ENCODE measurements at places on chromosomes 6 and 20.

GRCh38 chr6:141307309-141307998 is 825.3 kb upstream of the GJE1 start:
- no peak for DNase-seq

DNA sequence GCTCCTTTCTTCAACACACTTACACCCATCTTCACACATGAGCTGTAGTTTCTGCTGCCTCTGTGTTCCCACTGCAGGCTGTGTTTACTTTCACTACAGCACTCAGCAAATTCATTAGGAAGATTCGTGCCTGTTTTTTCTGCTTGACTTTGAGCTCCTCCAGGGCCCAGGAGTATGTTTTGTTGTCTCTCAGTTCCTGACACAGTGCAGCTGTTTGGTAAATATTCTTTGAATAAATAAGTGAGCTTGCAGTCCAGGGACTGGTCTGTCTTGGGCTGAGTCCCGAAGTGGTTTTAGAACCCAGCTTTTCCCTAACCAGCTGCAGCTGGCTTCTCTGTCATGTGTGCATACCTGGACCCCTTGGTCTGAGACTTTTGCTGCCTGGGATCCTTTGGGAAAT is 46.6 kb upstream of the CCN6 start:
- no peak for DNase-seq

- peak; percentile 68 for DNase-seq
These were observed 8.3 kb upstream of the NCOA3 start for GRCh38 chr20:47493175-47493962.

DNA sequence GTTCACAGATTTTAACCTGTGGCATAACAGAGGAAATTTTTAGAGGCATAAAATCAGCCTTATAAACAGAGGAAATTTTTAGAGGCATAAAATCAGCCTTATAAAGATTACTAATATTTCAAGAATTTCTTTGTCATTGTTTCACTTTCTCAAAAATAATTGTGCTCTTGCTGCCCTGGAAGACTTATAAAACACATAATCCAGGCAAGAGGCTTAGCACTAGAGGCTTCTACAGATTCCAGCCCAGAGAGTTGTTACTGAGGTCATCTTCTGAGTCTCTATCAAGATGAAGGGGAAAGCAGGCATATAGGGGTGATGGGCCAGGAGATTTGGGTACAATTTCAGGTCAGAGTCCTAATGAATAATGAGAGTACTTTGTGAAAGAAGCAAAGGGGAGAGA is 85.7 kb downstream of the RFPL4B start:
- DNase-seq: no peak

DNA sequence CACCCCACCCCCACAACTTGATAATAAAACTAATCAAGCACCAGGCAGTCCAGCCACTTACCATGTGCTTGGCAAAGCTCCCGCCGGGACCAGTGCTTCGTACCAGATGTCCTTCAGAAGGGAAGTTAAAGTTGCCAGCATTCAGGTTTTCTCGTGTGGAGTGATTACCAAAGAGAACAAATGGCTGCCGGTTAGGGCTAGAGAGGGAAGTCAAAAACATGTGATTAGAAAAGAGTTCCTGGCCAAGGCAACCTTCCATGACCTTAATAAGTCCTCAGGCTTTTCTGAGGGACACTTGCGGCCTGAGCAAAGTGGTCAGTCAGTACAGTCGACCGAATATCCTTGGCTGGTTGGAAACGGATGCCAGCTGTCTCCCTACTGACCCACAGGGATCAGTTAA is 67.0 kb downstream of the DNAAF9 start:
- no peak for DNase-seq

- DNase-seq: no peak
These were observed 30.7 kb downstream of the PTPN1 start for GRCh38 chr20:50540620-50541605.

GRCh38 chr6:36962874-36963273 is 8.3 kb downstream of the PI16 start:
- DNase-seq: no peak

GRCh38 chr20:1565461-1565860 is 8.0 kb upstream of the SIRPD start:
- DNase-seq: no peak

DNA sequence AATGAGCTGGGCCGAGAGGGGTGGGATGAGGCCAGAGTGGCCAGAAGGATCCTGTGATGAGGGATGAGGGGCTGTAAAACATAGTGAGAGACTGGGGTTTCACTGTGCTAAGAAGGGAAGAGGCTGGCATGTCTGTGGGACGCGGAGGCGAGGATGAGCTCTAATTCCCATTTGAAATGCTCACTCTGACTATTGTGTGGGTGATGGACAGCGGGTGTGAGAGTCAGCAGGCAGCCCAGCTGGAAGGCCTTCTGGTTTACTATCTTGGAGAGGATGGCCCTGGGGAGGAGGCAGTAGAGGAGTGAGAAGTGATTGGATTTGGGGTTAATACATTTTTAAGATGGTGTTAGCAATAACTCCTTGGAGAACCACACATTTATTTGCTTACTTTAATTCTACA is 9.5 kb upstream of the MICA start:
- DNase-seq: no peak

- peak; percentile 51 for DNase-seq
These were observed 59.2 kb downstream of the LAMP5 start for GRCh38 chr20:9573335-9574151.

DNA sequence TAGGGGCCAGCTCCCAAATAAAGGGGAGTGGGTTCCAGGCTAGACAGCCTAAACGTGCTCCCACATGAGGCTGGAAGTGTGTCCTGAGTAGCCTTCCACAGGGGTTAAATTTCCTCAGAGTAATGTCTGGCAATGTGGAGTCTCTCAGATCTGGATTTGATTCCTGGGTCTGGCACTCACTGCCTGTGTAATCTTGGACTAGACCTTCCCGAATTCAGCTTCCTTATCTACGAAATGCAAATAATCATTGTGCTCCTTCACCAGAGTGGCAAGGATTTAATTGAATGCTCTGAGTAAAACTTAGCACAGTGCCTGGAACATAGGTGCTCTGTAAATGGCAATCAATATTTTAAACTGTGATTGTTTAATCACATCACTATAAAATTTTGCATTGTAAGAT is 114.4 kb downstream of the SLX4IP start:
- DNase-seq: no peak

- no peak for DNase-seq
These were observed 4.9 kb downstream of the PKIG start for GRCh38 chr20:44587035-44587980.

GRCh38 chr6:134609716-134610261 is 291.9 kb upstream of the SGK1 start:
- DNase-seq: no peak

GRCh38 chr6:116157391-116157790 is 31.5 kb upstream of the COL10A1 start:
- no peak for DNase-seq

DNA sequence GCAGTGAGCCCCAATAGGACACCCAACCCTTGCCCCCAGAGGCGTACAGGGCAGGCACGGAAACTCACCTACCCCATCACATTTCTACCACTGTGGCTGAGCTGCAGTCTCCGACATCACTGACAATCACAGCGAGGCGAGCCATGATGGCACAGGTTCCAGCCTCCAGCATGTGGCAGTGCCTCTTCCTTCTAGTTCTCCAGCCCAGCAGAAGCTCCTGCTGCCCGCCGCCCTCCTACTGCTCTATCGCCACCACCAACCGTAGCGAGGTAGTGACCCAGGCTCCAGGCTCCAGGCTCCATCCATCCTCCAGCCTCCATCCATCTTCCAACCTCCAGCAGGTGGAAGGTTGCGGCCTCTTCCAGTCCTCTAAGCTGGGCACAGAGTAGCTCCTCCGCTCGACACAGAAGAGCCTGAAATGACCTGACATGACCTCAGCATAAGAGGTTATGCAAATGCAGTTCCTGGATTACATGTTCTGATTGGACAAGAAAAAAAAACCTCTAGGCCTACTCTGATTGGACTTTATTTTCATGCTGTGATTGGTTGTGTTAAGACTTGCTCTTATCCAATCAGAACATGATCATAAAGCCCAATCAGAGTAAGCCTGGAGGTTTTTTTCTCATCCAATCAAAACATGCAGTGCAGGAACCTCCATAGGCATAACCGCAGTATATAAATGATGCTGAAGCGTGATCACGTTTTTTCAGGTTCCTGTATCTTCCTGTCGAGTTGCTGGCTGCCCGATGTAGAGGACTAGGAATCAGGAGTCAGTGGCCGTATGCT is 438.9 kb upstream of the ZNF337 start:
- no peak for DNase-seq

DNA sequence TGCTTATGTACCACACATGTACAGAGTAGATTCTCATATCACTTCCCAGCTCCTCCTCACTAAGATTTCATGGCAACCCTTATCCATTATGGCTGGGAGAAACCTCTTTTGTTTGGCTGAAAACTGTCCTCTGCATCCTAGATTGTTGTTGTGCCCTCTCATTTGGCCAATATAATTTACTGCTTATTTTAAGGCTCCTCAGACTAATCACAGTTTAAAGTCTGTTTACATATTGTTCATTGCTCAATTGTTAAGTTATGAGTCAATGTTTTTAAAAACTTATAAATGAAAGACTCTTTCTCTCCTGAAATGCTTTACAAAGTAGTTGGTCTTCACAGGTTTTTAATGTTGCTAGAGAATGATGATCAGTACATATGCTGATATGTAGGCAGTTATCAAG is 57.3 kb downstream of the FAM83B start:
- DNase-seq: no peak

GRCh38 chr6:160013987-160014868 is 45.3 kb downstream of the IGF2R start:
- DNase-seq: no peak

DNA sequence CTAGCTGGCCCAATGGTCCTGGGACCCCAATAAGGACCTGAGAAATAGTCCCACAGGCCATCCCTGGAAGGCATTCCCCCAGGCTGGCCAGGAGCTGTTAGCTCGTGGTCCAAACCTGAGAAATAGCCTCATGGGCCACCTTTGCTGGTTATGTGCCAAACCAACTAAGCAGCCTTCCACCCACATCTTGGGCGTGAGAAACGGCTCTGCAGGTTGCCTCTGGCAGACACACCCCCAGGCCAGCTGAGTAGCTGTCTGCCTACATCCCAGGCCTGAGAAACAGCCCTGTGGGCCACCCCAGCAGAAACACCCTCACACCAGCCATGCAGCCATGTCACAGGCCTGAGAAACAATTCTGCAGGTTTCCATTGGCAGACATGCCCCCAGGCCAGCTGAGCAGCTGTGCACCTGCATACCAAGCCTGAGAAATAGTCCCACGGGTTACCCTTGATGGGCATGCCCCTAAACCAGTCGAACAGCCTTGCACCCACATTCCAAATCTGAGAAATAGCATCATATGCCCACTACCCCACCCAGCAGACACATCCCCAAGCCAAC is 567.8 kb upstream of the ID4 start:
- no peak for DNase-seq

DNA sequence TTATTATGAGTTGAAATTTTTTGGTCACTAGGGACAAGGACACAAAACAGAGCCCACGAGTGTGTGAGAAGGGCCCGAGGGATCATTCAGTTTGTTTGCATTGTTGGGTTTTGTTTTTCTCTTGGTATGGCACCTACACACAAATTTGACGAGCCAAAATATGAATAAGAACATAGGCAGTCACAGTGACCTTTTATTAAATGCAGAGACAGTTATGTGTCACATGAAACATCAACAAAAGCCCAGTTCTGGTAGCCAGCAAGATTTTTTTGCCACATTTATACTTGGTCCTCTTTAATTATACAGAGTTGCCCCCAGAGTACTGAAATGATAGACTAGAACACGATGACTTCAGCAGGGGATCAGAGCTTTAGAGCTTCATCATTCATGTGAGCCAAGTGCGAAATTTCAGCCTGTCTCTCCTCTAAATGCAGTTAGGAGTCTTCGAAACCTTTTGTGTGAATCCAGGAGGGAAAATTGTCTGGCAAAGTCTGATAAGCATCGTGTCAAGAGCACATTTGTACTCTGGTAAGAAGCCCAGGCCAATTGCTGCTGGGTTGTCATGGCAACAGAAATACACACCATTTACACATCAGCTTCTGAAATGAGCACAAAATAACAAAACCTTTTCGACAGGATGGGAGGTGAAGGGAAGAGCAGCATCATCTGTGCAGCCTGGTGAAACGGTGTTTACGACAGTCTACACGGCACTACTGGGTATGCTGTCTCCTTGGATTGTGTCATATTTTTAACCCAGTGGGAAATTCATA is 79.2 kb upstream of the RIPOR2 start:
- DNase-seq: peak; percentile 3

- no peak for DNase-seq
These were observed 18.2 kb downstream of the AKAP12 start for GRCh38 chr6:151257985-151258445.

DNA sequence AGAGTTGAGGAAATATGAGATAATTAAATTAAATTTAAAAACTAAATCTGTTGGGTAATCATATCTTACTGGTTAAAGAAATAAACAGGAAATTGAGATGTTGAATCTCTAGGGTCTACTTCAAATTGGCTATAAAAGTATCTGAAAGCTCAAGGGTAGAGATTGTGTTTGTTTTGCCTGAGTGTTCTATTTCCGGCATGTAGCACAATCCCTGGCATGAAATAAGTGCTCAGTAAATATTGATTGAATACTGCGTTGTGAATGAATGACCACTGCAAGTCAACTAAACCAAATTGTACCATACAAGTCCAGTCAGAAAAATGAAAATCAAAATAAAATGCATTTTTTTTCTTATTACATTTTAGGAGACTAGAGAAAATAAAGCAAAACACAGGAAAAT is 709.8 kb downstream of the EPM2A start:
- DNase-seq: no peak

DNA sequence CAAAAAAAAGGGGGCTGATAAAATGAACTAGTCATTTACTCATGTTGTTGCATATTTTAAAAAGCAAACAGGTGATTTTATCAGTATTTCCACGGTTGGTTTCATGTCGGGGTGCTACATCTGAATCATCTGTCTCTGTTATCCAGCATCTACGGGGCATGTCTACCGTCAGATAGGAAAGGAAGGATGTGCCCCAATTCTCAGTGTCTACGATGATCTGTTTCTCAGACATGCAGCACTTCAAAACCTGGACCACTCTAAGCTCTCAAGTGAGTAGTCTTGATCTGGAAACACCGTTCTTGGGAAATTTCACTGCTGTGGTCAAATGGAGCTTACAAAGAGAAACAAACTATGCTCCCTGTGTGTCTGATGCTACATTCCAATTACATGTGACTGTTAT is 240.3 kb upstream of the TAB2 start:
- DNase-seq: no peak

- no peak for DNase-seq
These were observed 41.3 kb downstream of the FKBP5 start for GRCh38 chr6:35647400-35647799.

- DNase-seq: no peak
These were observed 12.9 kb downstream of the SGK2 start for GRCh38 chr20:43571771-43572170.

GRCh38 chr6:131381709-131382093 is 191.3 kb upstream of the ARG1 start:
- no peak for DNase-seq

- DNase-seq: no peak
These were observed 42.4 kb downstream of the POPDC3 start for GRCh38 chr6:105137388-105137787.

GRCh38 chr20:46226602-46227001 is 81.7 kb downstream of the CDH22 start:
- no peak for DNase-seq
